Spleen (tissue), 13 donors: ENCODE measurements at places on chromosomes 2 and 18. TPM values are rescaled to one million over a fixed set of nuclear protein-coding genes. Genes with fewer than 3 reads are reported as not detected.

- H3K4me1 ChIP-seq, result no peaks in the 10 kb centered on the region
- no peak for DNase-seq
- H3K27me3 ChIP-seq, result peaks cover 4% of the 10 kb centered on the region
- no peak overlapping the region for H3K4me3 ChIP-seq
- no peaks in the 10 kb centered on the region for H3K36me3 ChIP-seq
Measured at GRCh38 chr2:121906170-121906569, 150.7 kb downstream of the TSN start.

DNA sequence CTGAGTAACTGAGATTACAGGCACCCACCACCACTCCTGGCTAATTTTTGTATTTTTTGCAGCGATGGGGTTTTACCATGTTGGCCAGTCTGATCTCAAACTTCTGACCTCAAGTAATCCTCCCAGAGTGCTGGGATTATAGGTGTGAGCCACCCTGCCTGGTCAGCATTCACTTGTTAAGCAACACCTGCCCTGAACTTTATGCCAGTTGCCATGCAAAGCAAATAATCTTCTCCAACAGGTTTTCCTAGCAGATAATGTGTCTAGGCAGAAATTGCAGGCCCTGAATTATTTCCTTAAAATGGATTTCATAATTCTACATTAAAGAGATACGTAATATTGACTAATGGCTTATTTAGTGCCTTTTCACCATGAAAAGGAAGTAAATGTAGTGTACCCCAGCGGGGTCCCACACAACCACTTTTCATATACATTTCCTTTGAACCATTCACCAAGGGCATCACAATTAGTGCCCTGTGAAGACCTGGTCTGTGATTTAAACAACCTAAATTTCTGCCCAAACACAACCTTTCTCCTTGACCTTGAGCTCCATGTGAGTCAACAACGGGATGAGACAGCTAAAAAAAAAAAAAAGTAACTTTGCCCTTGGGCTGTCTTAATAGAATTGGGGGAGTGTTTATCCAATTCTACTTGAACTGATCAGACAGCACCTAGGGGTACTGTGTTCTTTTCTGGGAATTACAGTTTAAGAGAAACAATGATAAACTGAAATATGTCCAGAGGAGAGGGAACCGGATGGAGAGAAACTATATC lies 41.6 kb downstream of the EEF1B2 start:
- H3K36me3 ChIP-seq, result no peaks in the 10 kb centered on the region
- no peak overlapping the region for H3K27ac ChIP-seq
- H3K4me1 ChIP-seq, result no peaks in the 10 kb centered on the region
- H3K4me3 ChIP-seq, result no peak overlapping the region
- no peak for DNase-seq

The MEP1B gene
- total RNA-seq, result not detected

GRCh38 chr2:9313443-9313842 lies 106.8 kb downstream of the ASAP2 start:
- H3K36me3 ChIP-seq, result no peaks in the 10 kb centered on the region
- H3K4me3 ChIP-seq, result no peak overlapping the region
- H3K4me1 ChIP-seq, result no peaks in the 10 kb centered on the region
- H3K27ac ChIP-seq, result no peak overlapping the region

- no peak for DNase-seq
- no peaks in the 10 kb centered on the region for H3K27me3 ChIP-seq
- no peak overlapping the region for H3K4me3 ChIP-seq
- H3K4me1 ChIP-seq, result no peaks in the 10 kb centered on the region
- no peaks in the 10 kb centered on the region for H3K36me3 ChIP-seq
- no peak overlapping the region for H3K27ac ChIP-seq
Measured at GRCh38 chr2:14428056-14428455, 204.5 kb upstream of the LRATD1 start.

The MROH2A gene
- total RNA-seq, result not detected

DNA sequence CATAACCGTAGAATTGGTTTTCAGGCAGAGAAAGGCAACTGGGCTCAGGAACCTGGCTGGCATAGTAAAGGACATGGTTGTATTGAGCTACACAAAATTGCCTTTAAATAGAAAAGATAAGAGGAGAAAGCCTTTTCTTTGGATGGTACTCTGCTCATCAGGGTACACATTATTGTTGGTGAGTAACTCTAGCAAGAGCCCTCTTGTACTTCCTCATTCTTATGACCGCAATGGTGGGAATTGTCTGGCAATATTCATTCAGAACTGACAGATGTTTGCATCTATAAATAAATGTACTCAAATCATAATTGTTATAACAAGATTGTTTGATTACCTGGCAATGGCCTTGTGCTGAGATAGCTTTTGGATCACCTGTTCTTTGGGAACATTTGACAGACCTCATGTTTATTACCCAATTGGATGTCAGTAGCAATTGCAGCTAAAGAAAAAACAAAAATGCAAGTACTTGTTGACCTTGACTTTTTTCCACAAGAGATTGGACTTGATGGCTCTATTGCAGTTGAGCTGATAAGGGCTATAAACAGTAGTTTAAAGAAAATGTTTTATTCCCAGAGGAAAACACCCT lies 43.9 kb downstream of the MEIS1 start:
- peaks cover 10% of the 10 kb centered on the region for H3K4me1 ChIP-seq
- H3K36me3 ChIP-seq, result no peaks in the 10 kb centered on the region
- DNase-seq, result no peak

GRCh38 chr2:97713296-97714083 lies at the start of gene ZAP70:
TSS of gene ZAP70 (plus strand) at chr2:97713576. CDS start at chr2:97724037, 10,461 bp downstream.
- H3K36me3 ChIP-seq, result no peaks in the 10 kb centered on the region
- peaks cover 4% of the 10 kb centered on the region for H3K27me3 ChIP-seq
- H3K4me1 ChIP-seq, result peaks cover 17% of the 10 kb centered on the region
- H3K27ac ChIP-seq, result peak within 1 kb of the TSS; percentile 55

GRCh38 chr2:61179701-61180639 lies 18.0 kb downstream of the C2orf74 start:
- H3K27me3 ChIP-seq, result no peaks in the 10 kb centered on the region
- H3K4me1 ChIP-seq, result peaks cover 58% of the 10 kb centered on the region
- DNase-seq, result no peak
- H3K27ac ChIP-seq, result peak overlapping the region; percentile 98
- H3K36me3 ChIP-seq, result peaks cover 46% of the 10 kb centered on the region

The SRD5A2 gene
- not detected for total RNA-seq

GRCh38 chr2:207619764-207620203 lies 5.4 kb downstream of the METTL21A start:
- peak overlapping the region; percentile 87 for H3K27ac ChIP-seq
- DNase-seq, result no peak
- H3K4me3 ChIP-seq, result no peak overlapping the region
- no peaks in the 10 kb centered on the region for H3K27me3 ChIP-seq
- no peaks in the 10 kb centered on the region for H3K36me3 ChIP-seq

- no peak overlapping the region for H3K27ac ChIP-seq
- H3K27me3 ChIP-seq, result no peaks in the 10 kb centered on the region
- H3K4me1 ChIP-seq, result peaks cover 6% of the 10 kb centered on the region
- no peaks in the 10 kb centered on the region for H3K36me3 ChIP-seq
- no peak for DNase-seq
- no peak overlapping the region for H3K4me3 ChIP-seq
Measured at GRCh38 chr18:74310411-74310810, 5.2 kb upstream of the C18orf63 start.

GRCh38 chr2:200428961-200429665 lies 80.8 kb downstream of the KCTD18 start:
- H3K4me3 ChIP-seq, result no peak overlapping the region
- no peaks in the 10 kb centered on the region for H3K4me1 ChIP-seq
- H3K27ac ChIP-seq, result no peak overlapping the region
- H3K36me3 ChIP-seq, result no peaks in the 10 kb centered on the region
- no peaks in the 10 kb centered on the region for H3K27me3 ChIP-seq
- no peak for DNase-seq

DNA sequence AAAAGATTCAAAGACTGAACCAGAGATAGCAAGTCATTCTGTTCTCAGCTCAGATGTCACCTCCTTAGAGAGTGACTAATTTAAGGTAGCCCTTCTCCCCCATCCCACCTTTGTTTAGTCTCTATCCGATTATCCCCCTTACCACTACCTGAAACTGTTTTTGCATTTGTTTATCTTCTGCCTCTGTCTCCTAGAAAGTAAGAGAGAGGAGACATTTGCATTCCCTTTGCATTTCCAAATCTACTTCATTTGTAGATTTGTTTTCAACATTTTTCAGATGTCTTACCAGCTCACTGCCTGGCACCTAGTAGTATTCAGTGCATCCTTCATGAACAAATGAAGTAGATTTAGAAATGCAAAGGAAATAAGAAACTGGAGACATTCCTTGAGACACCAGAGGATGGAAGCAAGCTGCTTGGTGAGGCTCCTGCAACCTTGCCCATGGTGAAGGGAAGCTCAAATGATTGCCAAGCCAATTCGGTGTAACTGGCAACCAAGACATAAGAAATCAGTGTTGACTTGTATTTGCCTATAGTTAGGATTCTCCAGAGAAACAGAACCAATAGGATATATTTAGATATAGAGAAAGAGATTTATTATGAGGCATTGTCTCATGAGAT lies 385.7 kb downstream of the STK39 start:
- no peak overlapping the region for H3K4me3 ChIP-seq
- no peaks in the 10 kb centered on the region for H3K4me1 ChIP-seq
- H3K27ac ChIP-seq, result no peak overlapping the region
- H3K27me3 ChIP-seq, result no peaks in the 10 kb centered on the region
- H3K36me3 ChIP-seq, result no peaks in the 10 kb centered on the region

- H3K4me1 ChIP-seq, result no peaks in the 10 kb centered on the region
- H3K4me3 ChIP-seq, result no peak overlapping the region
- H3K27ac ChIP-seq, result no peak overlapping the region
- H3K27me3 ChIP-seq, result no peaks in the 10 kb centered on the region
- no peaks in the 10 kb centered on the region for H3K36me3 ChIP-seq
Measured at GRCh38 chr2:33153008-33153407, 206.3 kb downstream of the LTBP1 start.

- H3K36me3 ChIP-seq, result peaks cover 81% of the 10 kb centered on the region
- H3K4me1 ChIP-seq, result no peaks in the 10 kb centered on the region
- no peak for DNase-seq
- H3K27ac ChIP-seq, result no peak overlapping the region
- H3K4me3 ChIP-seq, result no peak overlapping the region
- no peaks in the 10 kb centered on the region for H3K27me3 ChIP-seq
Measured at GRCh38 chr2:186641807-186642321, 52.0 kb upstream of the FAM171B start.

DNA sequence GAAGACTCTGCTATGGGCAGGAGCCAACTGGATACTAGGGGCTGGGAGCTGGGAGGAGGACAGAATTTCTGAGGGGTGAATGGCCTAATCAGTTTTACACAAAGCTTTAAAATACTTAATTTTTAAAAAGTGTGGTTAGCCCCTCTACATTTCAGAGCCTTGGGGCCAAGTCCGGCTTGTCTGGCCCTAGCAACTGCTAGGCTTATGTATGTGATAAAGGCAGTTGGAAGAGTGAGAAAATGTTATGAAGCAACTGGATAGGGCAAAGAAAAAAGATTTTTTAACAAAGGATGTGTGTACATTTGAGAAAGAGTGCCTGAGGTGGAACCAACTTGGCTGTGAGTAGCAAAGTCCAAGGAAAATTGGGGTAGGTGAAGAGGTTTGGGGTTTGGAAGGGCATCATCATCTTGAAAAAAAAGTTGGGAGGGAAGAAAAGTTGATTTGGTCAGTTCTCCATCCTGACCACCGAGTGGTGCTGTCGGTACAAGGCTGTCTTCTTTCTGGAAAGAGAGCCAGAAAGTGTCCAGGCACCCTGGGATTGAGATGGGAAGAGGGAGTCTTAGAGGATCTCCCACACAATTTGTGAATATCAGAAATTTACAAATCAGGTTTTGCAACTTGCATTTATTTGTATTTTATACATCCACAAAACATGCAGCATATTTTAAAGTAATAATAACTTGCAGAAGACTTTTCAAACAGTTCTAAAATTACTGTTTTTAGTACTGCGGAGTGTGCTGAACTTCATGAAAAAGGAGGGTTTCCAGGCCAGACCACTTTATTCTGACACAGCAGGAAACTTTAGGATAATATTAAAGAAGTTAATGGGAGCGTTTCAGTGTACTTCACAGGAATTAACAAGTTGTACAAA lies 10.5 kb upstream of the CDK15 start:
- no peaks in the 10 kb centered on the region for H3K4me1 ChIP-seq
- H3K4me3 ChIP-seq, result no peak overlapping the region
- H3K27ac ChIP-seq, result no peak overlapping the region
- no peaks in the 10 kb centered on the region for H3K27me3 ChIP-seq
- no peak for DNase-seq

DNA sequence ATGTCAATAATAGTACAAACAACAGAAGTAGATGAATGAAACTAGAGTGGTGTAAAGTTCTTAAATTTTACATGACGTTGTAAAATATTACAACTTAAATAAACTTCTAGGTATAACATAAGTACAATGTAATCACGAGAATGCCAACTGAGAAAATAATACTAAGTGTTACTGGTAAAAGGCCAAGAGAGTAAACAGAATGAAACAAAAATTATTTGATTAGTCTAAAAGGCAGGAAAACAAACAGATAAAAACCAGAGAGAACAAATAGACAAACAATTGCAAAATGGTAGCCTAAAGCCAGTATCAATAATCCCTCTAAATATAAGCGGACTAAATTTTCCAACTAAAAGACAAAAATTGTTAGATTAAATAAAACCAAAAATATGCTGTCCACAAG lies 71.9 kb downstream of the SMAD2 start:
- H3K36me3 ChIP-seq, result peaks cover 35% of the 10 kb centered on the region
- H3K4me1 ChIP-seq, result no peaks in the 10 kb centered on the region

The GKN1 gene
- not detected for total RNA-seq

The HOXD9 gene
- total RNA-seq, result 4.0 TPM

The POLR1A gene
- 26.8 TPM for total RNA-seq

DNA sequence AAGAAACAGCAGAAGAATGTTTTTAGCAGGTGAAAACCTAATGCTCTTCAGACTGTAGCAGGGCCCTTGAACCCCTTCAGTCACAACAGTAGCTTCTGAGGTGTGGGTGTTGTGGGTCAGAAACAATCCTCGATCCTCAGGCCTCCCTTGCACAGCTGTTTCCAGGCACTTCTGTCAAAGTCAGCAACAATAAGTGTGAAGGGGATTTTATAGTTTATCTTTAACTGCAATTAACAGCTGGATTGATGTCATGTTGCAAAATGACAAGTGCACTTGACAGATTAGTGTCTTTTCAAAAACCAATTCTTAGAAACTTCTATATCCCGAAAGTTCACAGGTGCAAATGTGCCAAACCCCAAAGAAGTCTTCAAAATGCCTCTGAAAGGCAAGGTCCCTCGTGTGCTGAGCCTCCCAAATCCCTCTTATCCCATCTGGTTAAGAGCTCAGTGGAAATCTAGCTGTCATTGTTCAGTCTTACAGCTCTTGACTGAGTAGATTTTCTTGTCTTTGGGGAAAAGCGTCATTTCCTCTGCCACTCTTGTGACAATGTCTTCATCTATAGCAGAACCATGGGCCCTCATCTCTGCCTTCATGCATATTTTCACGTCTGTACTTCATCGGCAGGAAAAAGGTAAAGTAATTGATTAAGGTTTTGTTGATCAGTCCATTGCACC lies 29.6 kb downstream of the M1AP start:
- no peaks in the 10 kb centered on the region for H3K36me3 ChIP-seq
- peaks cover 15% of the 10 kb centered on the region for H3K4me1 ChIP-seq
- no peak for DNase-seq
- H3K27me3 ChIP-seq, result no peaks in the 10 kb centered on the region
